ENCODE measurements at places on chromosomes 1 and 21. TPM values are rescaled to one million over a fixed set of nuclear protein-coding genes. Genes with fewer than 3 reads are reported as not detected.

- peak within 1 kb of the TSS; percentile 71 for H3K4me3 ChIP-seq
- DNase-seq, result peak; percentile 99
- H3K27ac ChIP-seq, result peak within 1 kb of the TSS; percentile 33
- peaks cover 17% of the 10 kb centered on the region for H3K4me1 ChIP-seq
- no peaks in the 10 kb centered on the region for H3K27me3 ChIP-seq
These were observed at the start of gene DUSP23 for GRCh38 chr1:159780583-159781582. TSS of gene DUSP23 (plus strand) at chr1:159780962. CDS start at chr1:159781101, 139 bp downstream.

DNA sequence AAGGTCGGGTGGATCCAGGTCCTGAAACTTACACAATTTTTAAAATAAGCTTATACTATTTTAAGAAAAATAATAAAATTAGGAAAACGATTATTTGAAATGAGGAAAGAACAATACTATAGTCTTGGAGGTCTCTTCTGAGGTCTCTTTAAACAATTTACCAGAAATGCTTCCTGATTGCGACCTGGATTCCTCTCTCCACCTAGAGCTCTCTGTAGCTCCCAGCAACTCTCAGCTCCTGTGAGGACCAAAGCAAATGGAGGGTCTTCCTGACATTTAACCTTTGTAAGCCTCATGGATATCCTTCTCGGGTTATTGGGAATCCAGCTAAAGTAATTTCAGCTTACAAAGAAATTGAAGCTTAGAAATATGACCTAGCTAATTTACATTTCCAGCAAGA lies 886 bp downstream of the BTBD8 start:
- H3K27ac ChIP-seq, result no peak overlapping the region
- H3K4me3 ChIP-seq, result peak overlapping the region; percentile 82

DNA sequence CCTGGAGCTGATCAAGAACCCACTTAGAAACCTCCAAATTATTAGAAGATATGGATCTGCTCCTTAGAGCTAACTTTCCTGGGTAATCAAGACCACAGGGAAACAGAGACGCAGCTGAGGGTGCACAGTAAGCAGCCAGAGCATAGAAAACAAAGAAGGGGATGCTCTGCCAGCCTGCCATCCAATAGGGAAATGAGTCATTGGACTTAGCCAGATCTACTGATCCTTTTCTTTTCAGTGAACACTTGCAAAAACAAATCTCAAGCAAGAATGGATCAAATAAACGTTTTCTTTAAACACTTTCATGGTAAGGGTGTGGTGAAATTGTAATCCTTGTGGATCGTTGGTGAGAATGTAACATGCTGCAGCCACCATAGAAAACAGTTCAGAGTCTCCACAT lies 474.0 kb downstream of the LTN1 start:
- no peak overlapping the region for H3K4me3 ChIP-seq
- no peaks in the 10 kb centered on the region for H3K36me3 ChIP-seq
- no peaks in the 10 kb centered on the region for H3K27me3 ChIP-seq
- H3K4me1 ChIP-seq, result peaks cover 19% of the 10 kb centered on the region
- DNase-seq, result peak; percentile 25

- DNase-seq, result peak; percentile 93
- peak overlapping the region; percentile 23 for H3K4me3 ChIP-seq
- H3K27me3 ChIP-seq, result no peaks in the 10 kb centered on the region
- peaks cover 37% of the 10 kb centered on the region for H3K4me1 ChIP-seq
- H3K36me3 ChIP-seq, result no peaks in the 10 kb centered on the region
These were observed 74.2 kb upstream of the MACF1 start for GRCh38 chr1:39130325-39130724.

CFHR3 gene
- not detected for total RNA-seq

FCRL2 gene
- not detected for total RNA-seq

TMEM52 gene
- not detected for total RNA-seq

GRCh38 chr1:224554620-224555259 lies 61.4 kb upstream of the CNIH3 start:
- no peak overlapping the region for H3K4me3 ChIP-seq
- no peak for DNase-seq
- H3K27me3 ChIP-seq, result no peaks in the 10 kb centered on the region
- no peaks in the 10 kb centered on the region for H3K36me3 ChIP-seq

- DNase-seq, result no peak
- H3K27ac ChIP-seq, result no peak overlapping the region
- no peaks in the 10 kb centered on the region for H3K4me1 ChIP-seq
- no peaks in the 10 kb centered on the region for H3K27me3 ChIP-seq
- no peak overlapping the region for H3K4me3 ChIP-seq
These were observed 34.6 kb upstream of the LHX8 start for GRCh38 chr1:75099581-75099980.

GRCh38 chr1:236413688-236414087 lies 19.6 kb downstream of the EDARADD start:
- no peaks in the 10 kb centered on the region for H3K27me3 ChIP-seq
- no peaks in the 10 kb centered on the region for H3K36me3 ChIP-seq
- no peak overlapping the region for H3K27ac ChIP-seq
- no peak for DNase-seq
- H3K4me1 ChIP-seq, result no peaks in the 10 kb centered on the region

DNA sequence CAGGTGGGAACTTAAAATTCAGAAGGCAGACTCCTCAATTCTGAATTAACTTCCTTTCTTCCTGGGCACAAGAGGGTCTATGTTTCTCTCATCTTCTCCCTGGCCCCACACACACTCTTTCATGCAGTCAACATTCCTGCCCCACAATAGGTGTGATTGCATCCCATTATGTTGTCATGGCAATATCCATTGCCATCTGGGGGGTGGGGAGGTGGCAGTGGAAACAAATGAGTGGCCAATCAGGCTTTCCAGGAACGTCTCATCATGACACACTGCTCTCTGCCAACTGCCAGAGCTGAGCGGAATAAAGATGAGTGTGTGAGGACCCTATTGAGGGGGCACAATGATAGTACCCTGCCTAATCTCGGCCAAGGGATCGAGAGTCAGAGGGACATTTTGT lies 80.4 kb downstream of the KCND3 start:
- H3K27me3 ChIP-seq, result no peaks in the 10 kb centered on the region
- no peak overlapping the region for H3K27ac ChIP-seq
- no peaks in the 10 kb centered on the region for H3K36me3 ChIP-seq
- H3K4me3 ChIP-seq, result no peak overlapping the region
- H3K4me1 ChIP-seq, result no peaks in the 10 kb centered on the region
- DNase-seq, result no peak

- no peaks in the 10 kb centered on the region for H3K36me3 ChIP-seq
- H3K27ac ChIP-seq, result no peak overlapping the region
These were observed 847.1 kb downstream of the KCNT2 start for GRCh38 chr1:195761104-195761503.

DNA sequence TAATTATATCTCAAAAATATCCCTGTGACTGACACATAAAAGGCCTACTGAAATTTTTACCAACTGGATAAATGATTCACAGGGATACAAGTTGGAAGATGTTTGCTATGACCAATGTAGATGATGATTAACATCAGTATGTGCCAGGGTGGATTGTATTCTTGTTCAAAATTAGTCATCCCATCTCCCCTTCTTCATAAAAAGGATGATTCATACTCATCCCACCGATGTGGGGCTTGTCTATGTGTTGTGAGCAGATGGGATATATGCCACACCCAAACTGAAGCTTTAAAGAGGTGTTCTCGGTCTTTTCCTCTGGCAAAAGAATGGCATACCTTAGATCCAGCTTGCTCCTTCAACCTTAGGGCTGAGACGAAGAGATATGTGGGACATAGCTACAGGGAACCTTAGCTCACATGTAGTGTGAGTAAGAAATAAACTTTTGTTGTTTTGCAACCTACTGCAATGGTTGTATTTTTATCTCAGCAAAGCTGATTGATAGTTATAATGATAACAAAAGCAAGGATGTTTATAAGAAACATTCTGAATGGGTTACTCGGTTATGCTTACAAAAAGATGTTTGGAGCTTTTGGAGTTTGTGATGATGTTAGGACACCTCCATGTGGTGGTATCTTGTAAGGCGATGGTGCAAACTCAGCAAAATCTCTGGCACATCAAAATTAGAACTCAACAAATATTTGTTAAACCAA lies 29.4 kb downstream of the SPATA17 start:
- H3K4me3 ChIP-seq, result peak overlapping the region; percentile 11
- H3K27me3 ChIP-seq, result no peaks in the 10 kb centered on the region
- peaks cover 16% of the 10 kb centered on the region for H3K4me1 ChIP-seq
- no peaks in the 10 kb centered on the region for H3K36me3 ChIP-seq
- DNase-seq, result peak; percentile 92
- peak overlapping the region; percentile 64 for H3K27ac ChIP-seq

DNA sequence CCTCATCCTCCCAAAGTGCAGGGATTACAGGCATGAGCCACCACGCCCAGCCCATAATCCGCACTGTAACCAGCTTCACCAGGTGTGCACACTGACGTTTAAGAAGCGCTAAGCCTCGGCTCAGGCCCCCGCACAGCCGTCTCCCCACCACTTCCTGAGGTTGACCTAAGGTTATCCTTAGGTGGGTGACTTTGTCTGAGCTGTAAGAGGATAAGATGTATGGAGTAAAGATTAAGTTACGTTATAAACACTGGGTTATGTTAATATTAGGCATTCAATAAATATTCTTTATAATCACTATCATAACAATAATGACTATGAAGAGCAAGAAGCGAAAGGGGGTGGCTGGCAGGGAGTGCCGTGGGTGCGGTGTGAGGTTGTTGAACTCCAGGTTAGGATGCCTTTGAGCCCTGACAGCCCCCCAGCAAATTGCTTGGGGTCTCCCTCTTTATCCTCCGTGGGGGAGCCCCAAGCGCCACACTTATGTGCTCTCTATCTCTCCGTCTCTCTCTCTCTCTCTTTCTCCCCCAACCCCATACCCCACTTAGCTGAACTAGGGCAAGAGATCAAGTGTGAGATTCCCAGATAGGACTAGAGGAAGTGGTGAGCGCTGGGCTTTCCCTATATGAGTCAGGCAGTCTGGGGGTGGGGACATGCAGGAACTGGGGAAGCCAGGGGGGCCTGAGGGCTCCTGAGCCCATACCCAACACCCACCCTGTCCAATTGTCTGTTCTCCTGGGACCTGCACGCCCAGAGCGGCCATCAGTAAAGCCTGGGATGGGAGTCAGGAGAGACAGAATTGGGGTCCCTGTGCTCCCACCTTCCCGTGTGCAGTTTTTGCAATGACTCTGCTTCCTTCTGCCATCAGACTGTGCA lies 7.6 kb downstream of the EFHD2 start:
- DNase-seq, result peak; percentile 63
- no peaks in the 10 kb centered on the region for H3K36me3 ChIP-seq
- peaks cover 27% of the 10 kb centered on the region for H3K4me1 ChIP-seq
- H3K27me3 ChIP-seq, result no peaks in the 10 kb centered on the region
- no peak overlapping the region for H3K27ac ChIP-seq

DNA sequence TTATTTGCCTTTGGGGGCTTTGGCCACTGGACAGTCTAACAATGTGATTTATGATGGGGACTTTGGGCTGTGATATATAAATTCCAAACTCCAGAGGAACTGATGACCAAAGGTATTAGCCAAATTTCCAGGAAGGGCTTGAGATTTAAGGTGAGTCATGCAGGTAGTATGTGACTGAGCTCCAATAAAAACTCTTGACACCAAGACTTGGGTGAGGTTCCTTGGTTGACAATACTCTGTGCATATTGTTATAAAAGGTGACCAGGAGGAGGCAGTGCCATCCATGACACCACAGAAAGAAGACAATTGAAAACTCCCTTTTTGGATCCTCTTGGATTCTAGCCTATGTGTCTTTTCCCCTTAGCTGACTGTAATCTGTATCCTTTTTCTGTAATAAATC lies 392.7 kb upstream of the LRRC7 start:
- no peaks in the 10 kb centered on the region for H3K27me3 ChIP-seq
- no peak for DNase-seq
- no peaks in the 10 kb centered on the region for H3K36me3 ChIP-seq

- no peaks in the 10 kb centered on the region for H3K36me3 ChIP-seq
- no peak for DNase-seq
These were observed 80.1 kb upstream of the CD55 start for GRCh38 chr1:207241164-207241934.

DNA sequence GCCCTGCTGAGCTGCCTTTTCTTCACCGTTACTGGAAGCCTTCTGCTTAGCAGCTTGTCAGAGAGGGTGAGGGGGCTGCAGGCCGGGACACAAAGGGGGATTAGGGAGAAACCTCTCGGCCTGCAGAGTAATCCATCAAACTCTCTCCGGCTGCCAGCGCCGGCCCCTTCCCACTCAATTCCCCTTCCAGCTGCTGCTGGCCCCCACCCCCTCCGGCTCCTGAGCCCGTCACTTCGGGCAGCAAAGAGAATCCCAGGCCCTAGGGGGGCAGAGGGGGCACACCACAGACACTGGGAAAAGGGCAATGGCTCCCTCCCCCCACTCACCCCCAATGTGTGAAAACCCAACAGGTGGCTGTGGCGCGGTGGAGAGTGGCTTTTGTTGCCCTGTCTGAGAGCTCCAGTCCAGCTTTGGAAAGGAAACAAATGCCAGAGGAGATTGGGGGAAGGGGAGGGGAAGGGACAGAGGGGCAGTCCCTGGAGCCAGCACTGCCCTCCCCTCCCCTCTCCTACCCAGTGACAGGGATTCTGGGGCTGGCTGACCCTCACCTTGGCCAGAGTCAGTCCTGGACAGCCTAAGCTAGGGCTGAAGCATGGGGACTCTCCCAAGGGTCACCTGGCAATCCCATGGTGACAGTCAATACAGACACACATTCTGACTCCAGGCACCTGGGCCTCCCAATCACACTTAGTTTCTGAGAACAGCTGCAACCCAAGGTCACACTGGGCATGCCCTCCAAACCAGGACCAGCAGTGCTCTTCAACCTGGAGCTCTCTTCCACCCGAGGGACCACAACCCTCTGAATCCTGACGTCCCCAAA lies 9.5 kb downstream of the SLC45A3 start:
- no peak overlapping the region for H3K27ac ChIP-seq
- H3K27me3 ChIP-seq, result no peaks in the 10 kb centered on the region
- H3K4me3 ChIP-seq, result no peak overlapping the region
- no peak for DNase-seq
- no peaks in the 10 kb centered on the region for H3K36me3 ChIP-seq
- no peaks in the 10 kb centered on the region for H3K4me1 ChIP-seq

DNA sequence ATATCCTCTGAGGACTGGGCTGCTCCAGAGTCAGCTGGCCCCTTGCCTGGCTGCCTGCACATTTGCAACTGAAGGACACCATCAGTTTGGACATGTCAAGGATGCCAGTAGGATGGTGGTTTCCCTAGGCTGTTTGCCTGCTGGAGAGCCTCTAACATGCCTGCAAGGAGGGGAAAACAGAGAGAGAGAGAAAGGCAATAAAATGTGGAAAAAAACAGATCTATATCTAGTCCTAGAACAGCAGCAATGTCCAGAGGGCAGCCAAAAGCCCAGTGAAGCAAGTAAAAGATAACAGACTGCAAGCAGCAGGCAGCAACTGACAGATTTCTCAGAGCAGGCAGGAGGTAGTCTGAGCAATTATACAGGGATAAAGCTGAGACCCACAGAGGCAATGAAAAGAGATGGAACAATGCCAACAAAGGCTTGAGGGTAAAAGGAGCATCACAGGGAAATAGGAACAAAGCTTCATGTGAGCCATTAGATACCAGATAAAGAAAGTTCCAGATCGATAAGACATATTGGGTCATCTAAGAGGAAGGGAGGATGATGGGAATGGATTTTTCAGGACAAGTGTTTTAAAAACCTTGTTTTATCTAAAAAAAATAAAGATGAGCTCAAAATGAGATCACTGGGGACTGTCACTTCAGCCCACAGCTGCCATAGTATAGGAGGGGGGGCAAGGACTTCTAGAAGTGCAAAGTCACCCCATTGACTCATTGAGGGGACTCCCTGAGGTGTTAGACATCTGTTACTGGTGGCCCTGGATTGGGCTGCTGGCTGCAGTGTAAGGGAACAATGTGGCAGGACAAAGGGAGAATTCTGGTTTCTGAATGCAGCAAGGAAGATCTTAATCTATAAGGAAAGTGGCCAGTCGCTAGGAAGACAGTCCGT lies 38.6 kb upstream of the GADD45A start:
- H3K36me3 ChIP-seq, result no peaks in the 10 kb centered on the region
- H3K27me3 ChIP-seq, result no peaks in the 10 kb centered on the region
- DNase-seq, result peak; percentile 11
- H3K27ac ChIP-seq, result no peak overlapping the region
- 0 out of 2 replicates have a peak, but pooled peaks cover 4% of the 10 kb centered on the region for H3K4me1 ChIP-seq
